ENCODE measurements at places on chromosomes 5 and 9. TPM values are rescaled to one million over a fixed set of nuclear protein-coding genes. Genes with fewer than 3 reads are reported as not detected.

Gene TMOD1
- 2.9 TPM for total RNA-seq

Gene CTXN3
- not detected for total RNA-seq

Gene PCDHGB1
- total RNA-seq, result 2.0 TPM

Gene SLC46A2
- total RNA-seq, result not detected

Gene WNK2
- total RNA-seq, result 6.5 TPM
